ENCODE measurements at places on chromosomes 6 and 20.

GRCh38 chr20:59788196-59788735 is 145.2 kb downstream of the SYCP2 start:
- no peak for DNase-seq

DNA sequence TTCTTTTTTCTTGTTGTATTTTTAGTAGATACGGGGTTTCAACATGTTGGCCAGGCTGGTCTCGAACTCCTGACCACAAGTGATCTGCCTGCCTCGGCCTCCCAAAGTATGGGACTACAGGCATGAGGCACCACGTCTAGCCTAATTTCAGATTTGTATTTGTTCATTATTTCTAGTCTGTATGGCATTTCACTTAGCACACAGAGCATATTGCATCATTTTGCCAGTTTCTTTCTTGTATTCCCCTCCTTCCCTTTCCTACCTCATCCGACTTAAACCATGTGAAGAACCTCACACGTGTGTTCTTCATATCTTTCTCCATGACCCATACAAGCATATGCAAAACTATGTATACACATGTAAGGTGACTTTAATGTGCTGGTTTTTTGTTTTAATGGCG is 470.0 kb downstream of the CBLN4 start:
- DNase-seq = no peak

- DNase-seq = no peak
These were observed 154.5 kb downstream of the LPA start for GRCh38 chr6:160509610-160510009.

DNA sequence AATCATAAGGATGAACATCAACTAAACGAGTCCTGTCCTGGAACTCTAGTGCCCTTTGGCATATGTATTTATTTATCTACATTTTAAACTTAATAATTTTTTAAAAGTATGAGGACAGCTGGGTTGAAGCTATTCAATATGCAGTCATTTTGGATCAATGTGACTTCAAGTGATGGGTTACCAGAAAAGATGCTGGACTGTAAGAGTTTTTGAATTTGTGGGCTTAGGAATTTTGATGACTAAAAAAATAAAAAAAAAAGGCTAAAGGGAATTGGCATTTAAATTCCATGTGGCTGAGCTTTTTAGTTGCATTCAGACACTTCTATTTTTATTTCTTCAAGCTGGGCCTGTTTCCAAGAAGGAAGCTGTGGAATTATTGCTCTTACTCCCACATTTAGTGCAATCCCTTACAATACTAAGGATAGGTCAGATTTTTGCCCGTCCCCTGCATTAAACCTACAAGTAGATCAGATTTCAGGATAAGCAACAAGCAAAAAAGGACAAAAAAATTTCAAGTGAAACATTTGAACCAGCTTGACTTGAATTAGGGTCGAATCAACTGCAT is 704.2 kb upstream of the CITED2 start:
- DNase-seq = no peak

- DNase-seq = no peak
These were observed 117.5 kb downstream of the KCNQ5 start for GRCh38 chr6:72739368-72739779.

DNA sequence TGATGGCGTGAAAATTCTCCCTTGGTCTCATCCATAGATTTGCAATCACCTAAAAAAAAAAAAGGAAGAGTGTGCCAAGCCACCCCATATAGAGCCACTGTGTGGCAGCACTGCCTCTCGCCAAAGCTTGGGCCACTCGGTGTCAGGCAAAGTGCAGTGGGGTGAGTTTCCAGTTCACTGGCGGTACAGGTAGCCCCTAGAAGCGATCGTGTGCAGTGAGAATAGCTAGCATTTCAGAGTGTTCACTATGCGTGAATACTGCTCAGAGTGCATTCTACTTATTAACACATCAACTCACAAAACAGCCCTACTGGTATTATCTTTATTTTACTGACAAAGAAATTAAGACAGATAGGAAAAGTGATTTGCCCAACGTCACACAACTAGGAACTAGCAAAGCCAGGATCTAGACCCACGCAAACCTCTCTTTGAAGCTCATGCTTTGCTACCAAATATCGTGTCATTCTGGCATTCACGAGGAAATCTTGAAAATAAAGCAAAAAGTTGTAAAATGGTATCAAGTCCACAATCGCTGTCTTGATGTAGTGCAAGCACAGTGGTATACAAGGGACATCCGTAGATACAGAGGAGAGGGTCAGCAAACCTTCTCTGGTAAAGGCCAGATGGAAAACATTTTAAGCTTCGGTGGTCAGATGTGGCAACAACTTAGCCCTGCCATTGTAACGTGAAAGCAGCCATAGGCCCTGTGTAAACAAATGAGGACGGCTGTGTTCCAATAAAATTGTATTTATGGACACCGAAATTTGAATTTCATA is 10.4 kb upstream of the GCNT2 start:
- DNase-seq = peak; percentile 55

- no peak for DNase-seq
These were observed 475.2 kb downstream of the PTPRT start for GRCh38 chr20:42714298-42715141.

DNA sequence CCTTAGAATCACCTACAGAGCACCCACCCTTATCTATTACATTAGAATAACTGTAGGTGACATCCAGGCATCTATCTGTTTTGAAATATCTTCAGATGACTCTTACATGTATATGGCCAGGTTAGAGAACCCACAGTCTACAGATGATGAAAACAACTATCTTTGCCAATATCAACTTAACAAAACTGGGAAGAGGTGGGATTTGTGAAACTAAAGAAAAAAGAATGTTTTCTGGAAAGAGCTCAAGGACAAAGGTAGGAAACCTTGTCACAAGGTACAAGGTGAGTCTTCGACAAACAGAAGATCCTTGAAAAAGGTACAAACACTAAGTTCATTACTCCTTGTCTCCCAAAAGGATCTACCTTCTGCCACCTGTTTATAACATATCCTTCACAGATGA is 47.0 kb upstream of the DST start:
- DNase-seq = no peak

- DNase-seq = no peak
These were observed 171.6 kb upstream of the SMLR1 start for GRCh38 chr6:130655586-130655985.

GRCh38 chr20:7500231-7500663 is 440.0 kb downstream of the HAO1 start:
- DNase-seq = no peak

DNA sequence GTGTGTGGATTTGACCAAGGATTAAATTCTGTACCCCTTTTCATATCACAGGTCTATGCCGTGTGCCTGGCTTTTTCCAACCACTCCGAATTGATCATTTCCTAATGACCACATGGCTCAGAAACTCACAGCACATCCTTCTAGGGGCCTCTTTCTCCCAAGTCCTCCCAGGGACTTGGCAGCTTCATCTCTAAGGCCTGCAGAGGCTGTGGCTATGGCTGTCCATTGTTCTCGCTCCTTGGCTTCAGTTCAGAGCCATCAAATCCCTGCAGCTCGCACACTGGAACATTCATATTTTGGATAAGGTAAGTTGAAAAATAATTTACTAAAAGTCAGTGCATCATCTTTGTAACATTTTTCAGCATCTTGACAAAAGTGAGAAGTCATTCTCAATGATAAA is 497.2 kb upstream of the CDH4 start:
- no peak for DNase-seq

DNA sequence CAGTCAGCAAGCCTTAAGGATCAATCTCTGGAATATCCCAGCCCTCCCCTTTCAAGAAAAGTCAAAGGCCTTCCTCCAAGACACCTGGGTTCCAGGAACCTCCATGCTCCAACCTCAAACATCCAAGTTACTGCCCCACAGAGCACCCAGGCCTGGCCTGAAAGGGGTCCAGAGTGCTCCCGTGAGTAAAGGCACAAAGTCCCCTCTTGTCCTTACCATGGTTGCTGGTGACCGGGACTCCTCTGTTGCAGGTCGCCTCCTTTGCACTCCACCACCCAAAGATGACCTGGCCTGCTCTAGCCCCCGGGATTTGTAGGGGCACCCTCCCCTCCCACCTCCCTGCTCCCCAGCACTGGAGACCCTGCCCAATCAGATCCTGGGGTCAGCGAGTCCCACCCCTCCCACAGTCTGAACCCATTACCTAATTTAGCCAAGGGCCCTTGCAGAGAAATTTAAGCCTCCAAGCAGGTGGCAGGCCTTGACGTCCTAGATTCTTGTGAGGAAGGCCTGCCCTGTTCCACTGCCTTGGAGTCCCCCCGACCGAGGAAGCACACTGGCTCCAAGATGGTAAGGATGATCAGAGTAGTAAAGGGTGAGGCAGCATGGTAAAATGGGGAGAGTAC is at the start of gene TNNC2:
Gene TNNC2 (minus strand): TSS at position 283 of the 623 bp plus-strand sequence. CDS start 64 bp downstream, at position 219.
- DNase-seq = no peak

DNA sequence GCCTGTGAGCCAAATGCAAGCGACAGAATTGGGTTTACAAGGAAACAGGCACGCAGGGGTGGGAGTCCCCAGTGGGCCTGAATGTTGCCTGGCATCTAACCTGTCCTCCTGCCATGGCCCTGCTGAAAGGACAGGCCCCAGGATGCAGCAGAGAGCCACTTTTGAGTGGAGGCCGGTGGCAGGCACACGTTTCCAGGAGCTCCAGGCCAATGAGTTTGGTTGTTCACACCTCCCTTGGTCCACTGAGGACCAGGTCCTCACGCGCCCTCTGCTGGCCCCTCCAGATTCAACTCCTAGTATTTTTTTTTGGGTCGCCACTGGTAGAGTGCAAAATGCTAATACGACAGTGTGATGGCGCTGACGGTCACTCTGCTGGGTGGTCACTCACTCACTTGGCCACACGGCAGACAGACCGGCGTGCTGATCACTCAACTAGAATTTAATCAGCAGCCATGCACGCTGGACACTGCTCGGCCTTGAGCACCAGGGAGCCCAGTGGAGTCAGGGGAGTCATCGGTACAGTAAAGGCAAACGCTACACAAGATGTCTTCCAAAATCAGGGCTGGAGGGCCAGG is 81.7 kb upstream of the NFATC2 start:
- DNase-seq = peak; percentile 58

DNA sequence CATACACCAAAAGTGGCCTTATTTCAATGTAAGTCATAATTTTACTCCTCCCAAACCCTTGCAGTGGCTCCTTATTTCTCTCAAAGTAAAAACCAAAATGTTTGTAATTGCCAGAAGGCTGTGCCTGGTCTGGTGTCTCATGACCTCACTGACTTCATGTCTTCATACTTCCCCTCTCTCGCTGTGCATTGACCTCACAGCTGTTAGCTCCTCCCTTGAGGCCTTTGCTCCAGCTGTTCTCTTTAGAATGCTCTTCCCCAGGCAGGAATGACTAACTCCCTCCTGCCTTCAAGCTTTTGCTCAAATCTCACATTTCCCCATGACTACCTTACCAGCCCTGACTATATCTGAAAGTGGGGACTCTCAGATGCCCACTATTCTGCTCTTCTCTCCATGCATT is 83.3 kb downstream of the MTFR2 start:
- no peak for DNase-seq

- DNase-seq = no peak
These were observed 193.1 kb downstream of the DLL1 start for GRCh38 chr6:170097505-170098427.

GRCh38 chr6:93423542-93423941 is 4.2 kb upstream of the EPHA7 start:
- no peak for DNase-seq

GRCh38 chr6:64334636-64335035 is 699.0 kb downstream of the PHF3 start:
- DNase-seq = no peak

DNA sequence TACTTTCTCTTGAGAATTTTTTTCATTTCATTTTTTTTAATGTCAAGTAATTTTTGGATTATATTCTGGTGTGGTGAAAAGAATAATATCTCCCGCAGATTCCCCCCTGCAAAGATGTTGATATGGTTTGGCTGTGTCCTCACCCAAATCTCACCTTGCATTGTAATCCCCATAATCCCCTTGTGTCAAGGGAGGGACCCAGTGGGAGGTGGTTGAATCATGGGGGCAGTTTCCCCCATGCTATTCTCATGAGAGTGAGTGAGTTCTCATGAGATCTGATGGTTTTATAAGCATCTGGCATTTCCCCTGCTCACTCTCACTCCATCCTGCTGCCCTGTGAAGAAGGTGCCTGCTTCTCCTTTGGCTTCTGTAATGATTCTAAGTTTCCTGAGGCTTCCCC is 58.7 kb upstream of the PMEPA1 start:
- no peak for DNase-seq

GRCh38 chr20:11080010-11080409 is 406.2 kb upstream of the JAG1 start:
- DNase-seq = no peak

DNA sequence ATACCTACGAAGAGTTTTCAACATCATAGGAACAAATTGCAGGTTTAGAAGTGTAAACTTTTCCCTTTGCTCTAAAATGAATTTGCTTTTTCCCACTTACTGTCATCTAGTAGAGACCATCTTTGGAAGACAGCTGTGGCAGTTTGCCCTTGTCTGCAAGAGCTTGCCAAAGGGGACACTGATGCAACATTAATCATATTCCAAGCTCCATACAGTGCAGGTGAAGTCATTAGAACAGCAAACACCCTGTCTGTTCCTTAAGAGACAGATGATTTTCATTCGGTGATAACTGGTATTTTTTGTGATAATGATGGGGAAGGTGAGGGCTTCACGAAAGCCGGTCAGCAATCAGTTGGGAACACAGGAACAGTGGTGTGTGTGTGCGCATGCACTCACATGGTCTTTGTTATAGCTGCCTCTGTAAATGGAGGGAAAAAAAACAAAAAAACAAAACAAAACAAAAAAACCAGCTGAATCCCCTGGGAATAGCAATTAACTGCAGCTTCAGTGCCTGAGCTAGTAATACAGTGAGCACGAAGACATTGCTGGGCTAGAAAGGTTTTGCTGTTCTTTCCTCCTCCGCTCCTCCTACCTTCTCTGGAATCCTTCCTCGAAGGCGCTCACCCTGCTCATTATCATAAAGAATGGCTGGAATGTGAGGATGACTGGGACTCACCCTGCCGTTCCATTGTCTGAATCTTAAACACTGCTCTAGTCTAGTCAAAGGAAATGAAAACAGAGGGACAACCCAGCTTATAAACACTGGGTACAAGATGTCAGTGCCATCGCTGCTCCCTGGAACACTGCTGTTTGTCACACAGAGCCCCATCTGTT is 35.2 kb upstream of the KIF13A start:
- no peak for DNase-seq

DNA sequence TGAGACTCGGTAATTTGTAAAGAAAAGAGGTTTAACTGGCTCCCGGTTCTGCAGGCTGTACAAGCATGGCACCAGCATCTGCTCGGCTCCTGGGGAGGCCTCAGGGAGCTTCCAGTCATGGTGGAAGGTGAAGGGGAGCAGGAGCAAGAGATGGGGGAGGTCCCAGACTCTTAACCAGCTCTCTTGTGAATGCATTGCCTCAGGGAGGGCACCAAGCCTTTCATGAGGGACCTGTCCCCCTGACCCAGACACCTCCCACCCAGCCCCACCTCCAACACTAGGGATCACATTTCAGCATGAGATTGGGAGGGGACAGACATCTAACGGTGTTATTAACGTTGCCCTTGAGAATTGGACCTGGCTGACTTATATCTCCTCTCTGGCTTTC is 68.6 kb downstream of the PTPN1 start:
- no peak for DNase-seq

Measured in GM19239 (cell line).